ENCODE measurements at places on chromosomes 1 and 21. TPM values are rescaled to one million over a fixed set of nuclear protein-coding genes. Genes with fewer than 3 reads are reported as not detected.

TMEM269 gene
- total RNA-seq = 0.91 TPM

DNA sequence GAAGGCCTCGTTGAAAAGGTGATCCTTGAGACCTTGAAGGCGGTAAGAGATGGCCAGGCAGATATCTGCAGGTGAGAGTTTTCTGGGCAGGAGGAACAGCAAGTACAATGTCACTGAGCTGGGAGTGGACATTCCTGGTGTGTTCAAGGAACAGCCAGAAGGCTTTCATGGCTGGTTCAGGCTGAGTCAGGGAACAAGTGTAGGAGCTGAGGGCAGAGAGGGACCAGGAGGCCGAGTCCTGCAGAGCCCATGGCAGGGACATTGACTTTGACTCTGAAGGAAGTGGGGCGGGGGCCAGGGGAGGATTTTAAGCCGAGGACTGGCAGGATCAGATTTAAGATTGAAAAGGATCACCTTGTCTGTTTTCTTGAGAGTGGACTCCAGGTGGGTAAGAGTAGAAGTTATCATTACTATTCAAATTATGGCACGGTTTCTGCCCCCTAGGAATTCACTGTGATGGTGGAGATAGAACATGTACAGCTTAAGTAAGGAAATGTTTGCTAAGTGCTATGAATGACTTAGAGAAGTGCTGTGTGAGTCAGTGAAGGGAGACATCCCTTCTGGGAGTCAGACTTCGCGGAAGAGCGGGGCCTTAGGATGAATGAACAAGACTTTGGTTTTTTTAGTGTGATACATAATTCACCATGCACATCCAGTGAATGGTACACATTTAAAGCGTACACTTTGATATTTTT, 202.3 kb downstream of the KIF26B start:
- no peak for DNase-seq

- no peak for DNase-seq
These were observed 16.3 kb upstream of the IFNLR1 start for GRCh38 chr1:24203404-24203803.

DNA sequence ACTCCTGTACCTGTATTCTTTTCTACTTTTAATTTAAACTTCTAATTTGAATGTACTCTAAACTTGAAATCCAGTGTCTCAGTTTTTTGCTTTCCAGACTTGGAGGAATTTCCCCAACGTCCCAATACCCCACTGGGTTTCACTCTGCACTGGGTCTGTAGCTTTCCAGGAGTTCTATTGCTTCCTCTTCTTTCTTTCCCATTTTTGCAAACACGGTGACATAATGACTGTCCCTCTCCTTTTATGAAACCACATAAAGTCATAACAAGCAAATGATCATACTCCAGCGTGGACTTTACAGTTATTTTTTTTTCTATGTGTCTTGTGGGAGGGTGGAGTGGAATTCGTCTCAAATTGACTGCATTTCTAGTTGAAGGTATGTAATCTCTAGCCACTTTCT, 97.1 kb downstream of the FASLG start:
- DNase-seq = no peak

- DNase-seq = no peak
These were observed 156.1 kb downstream of the EDEM3 start for GRCh38 chr1:184598403-184599193.

DNA sequence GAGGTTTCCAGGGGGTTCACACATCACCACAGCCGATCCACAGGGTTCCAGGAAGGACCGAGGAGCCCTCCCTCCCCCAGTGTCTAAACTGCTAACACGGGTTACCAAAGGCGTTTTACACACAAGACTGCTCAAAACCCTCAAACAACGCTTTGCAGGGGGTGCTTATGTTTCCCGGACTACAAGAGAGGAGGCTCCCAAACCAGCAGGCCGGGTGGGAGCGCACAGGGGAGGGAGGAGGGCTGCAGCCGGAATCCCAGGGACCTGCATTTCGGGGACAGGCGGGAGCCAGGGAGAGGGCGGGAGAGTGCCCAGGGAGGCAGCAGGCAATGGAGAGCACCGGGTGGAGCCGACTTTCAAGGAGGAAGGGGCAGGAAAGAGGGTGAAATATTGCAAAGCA, 50.8 kb downstream of the ACBD3 start:
- no peak for DNase-seq

- DNase-seq = no peak
These were observed 1.0 kb upstream of the HAO2 start for GRCh38 chr1:119367432-119368124.

OR2G6 gene
- total RNA-seq = not detected

DNA sequence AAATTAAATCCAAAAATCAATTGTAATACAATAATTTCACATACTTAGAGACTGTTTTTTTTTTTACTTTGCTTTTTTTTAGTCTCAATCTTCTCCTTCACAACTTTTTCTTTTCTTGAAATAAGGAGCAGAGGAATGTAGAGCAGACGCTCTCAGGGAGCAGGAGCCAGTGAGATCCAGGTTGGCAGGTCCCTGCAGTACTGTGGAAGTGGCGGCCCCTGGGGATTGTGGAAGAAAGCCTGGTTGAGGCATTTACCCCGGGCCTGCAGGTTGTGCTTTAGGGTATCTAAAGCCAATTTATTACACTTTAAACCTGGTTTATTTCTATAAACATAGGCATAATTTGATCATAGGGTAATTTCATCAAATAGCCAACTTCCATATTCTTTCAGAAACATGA, 748 bp upstream of the OR2AJ1 start:
- DNase-seq = no peak

DNA sequence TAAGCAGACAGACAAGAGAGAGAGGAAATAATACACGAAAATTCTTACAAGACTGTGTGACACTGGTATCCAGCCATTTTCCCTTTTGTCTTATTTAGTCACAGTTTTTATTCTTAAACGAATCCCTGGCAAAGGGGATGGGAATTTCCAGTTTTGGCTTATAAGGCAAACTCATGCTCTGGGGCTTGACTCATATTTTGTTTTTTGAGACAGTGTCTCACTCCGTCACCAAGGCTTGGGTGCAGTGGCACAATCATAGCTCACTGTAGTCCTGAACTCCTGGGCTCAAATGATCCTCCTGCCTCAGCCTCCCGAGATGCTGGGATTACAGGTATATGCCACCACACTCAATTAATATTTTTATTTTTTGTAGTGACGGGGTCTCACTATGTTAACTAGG, 31.9 kb downstream of the PTGER3 start:
- no peak for DNase-seq

DNA sequence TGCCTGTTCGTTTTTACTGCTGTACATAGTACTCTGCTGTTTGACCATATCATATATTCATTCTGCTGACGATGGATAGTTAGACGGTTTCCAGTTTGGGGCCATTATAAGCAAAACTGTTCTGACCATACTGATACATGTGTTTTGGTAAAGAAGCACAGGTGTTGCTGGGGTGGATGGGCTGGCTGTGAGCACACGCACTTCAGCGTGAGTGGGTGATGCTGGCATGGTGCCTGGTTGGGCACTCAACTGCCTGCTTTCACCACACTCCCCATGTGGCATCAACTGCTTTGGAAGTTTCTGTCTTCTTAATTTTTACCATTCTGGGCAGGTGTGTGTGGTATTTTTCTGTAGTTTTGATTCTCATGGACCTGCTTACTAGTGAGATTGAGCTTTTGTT, 37.3 kb downstream of the ADARB1 start:
- DNase-seq = no peak

GRCh38 chr1:154454386-154455120, 47.5 kb upstream of the TDRD10 start:
- no peak for DNase-seq

GPR161 gene
- total RNA-seq = 48.7 TPM

DNA sequence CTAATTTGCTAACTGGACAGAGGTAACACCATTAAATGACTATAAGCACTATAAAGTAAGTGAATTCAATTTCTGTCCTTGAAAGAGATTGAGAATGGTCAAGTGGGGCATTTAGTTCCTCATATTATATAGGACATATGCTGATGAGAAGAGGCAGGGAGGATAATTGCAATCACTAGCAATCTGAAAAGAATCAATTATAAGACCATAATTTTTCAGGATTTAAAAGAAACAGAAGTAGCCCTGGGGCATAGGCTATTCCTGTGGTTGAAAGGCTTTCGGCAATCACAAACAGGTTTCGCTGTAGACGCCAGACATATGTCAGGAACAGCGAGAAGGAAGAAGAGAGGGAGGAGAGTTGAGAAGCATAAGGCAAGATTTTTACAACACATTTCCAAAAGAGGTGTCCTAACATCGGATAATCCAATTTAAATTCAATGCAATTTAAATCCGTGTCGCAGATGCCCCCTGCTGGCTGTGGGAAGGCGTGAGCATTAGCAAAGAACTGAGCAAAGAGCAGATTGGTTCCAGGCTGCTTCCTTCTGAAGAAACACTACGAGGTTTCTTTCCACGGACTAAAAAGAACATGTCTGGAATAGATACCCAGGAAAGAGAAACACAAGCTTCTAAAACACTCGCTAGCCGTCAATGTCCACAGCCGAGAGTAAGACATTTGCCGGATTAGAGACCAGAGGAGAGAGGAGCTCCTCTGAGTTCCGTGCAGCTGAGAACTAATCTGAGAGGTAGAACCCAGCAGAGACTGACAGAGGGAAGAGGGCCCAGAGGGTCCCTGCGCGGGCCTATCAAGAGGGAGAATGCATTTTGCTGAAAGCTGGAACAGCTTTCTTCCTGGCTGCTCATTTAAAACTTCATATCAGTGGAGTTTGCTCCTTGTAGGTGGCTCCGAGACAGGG, 27.9 kb downstream of the RGS5 start:
- peak; percentile 63 for DNase-seq

GRCh38 chr1:37997256-37998088, 7.7 kb upstream of the SF3A3 start:
- no peak for DNase-seq

DNA sequence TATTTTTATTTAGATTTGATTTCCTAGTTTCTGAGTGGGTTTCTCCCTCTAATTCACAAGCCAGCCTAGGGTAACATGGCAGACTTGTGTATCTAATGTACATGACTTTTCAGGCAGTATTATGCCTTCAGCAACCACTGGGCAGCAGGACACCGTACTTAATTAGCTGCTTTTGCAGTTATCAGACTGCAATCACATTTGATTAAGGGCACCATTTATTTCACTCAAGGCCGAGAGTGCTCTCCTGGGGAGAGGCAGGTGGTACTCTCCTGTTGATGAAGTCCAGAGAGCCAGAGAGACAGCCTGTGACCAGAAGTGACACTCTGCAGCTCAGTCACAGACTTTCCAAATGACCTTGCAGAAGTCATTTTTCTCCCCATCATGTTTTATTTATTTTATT, 18.7 kb downstream of the CYYR1 start:
- no peak for DNase-seq

GRCh38 chr1:231636157-231636556, 9.6 kb downstream of the DISC1 start:
- DNase-seq = no peak

DNA sequence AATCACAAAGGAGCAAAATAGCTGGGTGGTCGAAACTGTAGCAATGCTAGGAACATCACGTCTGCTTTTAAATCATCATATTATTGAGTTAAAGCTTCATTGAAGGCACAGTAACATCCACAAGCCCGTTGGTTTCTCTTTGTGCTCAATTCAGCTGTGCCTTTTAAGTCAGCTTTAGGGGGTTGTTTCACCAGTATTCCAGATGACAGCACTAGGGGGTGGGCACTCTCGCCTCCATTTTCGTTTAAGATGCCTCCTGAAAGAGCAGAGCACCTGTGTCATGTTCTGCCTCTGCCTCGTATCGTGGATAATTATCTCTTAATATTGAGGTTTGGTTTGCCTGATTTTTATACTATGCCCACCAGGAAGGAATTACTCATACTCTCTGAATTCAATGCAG, 139.8 kb upstream of the PTBP2 start:
- DNase-seq = no peak

DNA sequence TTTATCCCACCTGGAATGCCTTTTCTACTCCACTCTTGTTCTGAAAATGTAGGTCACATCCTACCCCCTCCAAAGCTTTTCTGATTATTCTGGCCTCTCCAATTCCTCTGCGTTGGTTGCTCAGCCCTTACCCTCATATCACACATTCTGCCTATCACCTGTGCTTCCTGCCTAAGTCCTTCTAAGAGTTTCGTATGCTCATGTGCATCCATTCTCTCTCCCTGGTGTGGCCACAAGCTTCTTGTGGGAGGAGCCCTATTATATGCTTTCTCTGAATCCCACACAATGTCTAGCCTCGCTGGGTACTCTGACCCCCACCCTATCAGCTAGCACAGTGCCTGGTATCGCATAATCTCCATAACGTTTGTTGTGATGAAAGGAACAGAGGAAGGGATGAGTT, 54.2 kb downstream of the CD58 start:
- no peak for DNase-seq

DNA sequence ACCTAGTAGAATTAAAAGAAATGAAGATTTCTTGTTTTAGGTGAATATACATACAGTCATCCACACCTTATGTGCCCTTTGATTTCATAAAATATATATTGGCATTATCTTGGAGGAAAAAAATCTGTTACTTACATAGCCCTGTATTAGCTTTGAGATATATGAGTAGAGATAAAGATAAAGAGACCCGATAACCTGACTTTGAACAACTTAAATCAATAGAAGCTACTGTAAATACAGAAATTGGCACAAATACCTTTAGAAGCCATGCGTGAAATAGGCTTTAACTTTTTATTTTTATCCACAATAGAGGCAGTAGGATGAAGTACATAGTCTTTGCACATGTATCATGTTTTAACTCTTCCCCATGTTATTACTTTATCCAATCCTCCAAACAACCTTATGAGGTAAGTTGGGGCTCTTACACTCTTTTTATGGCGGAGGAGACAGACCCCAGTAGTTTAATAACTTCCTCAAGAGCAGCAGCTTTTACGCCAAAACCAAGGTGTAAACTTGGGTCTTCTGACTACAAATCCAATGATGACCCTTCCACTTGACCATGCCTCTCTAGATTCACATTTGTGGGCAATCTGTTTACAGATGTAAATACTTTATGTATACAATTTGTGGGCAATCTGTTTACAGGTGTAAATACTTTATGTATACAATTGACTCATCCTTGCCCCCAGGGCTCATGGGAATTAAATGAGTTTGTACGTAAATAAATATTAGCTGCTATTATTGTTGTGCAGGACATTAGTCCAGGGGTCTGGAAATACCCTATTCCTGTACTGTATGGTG, 2.1 kb downstream of the CD55 start:
- DNase-seq = no peak

RHCE gene
- total RNA-seq = not detected

- no peak for DNase-seq
These were observed 599.5 kb upstream of the B3GALT2 start for GRCh38 chr1:193785850-193786420.

- DNase-seq = no peak
These were observed 1.2 kb upstream of the ADAM15 start for GRCh38 chr1:155049651-155050559.

PODN gene
- 0.43 TPM for total RNA-seq

SNRPE gene
- total RNA-seq = 302 TPM

GRCh38 chr1:8155528-8156186, 129.5 kb upstream of the ERRFI1 start:
- no peak for DNase-seq

GRCh38 chr21:32708069-32708468, 19.7 kb downstream of the SYNJ1 start:
- no peak for DNase-seq

GRCh38 chr1:229135773-229136172, 135.1 kb upstream of the RAB4A start:
- no peak for DNase-seq

- DNase-seq = no peak
These were observed 4.2 kb downstream of the UBR4 start for GRCh38 chr1:19205845-19206244.

NGF gene
- total RNA-seq = not detected

Data from neural crest cell (in vitro differentiated cells).